NCI-H1092 (cell line): ENCODE measurements at places on chromosomes 3 and 15.

DNA sequence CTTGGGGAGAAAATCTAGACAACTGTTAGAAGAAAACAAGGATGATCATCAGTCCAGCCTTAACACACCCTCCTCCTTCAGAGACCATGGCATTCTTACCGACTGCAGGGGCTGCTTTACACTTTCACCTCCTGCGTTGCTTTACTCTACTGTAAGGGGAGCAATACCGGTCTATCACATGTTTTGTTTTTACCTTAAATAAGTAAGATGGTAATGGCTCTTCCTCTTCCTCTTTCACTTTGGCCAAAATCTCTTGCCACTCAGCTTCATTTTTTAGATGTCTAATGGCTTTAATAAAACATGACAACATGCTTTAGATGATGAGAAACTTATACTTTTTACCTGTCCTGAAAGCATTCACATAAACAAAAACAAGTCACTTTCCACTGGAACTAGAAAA lies 33.4 kb upstream of the STIMATE start:
- DNase-seq = no peak

DNA sequence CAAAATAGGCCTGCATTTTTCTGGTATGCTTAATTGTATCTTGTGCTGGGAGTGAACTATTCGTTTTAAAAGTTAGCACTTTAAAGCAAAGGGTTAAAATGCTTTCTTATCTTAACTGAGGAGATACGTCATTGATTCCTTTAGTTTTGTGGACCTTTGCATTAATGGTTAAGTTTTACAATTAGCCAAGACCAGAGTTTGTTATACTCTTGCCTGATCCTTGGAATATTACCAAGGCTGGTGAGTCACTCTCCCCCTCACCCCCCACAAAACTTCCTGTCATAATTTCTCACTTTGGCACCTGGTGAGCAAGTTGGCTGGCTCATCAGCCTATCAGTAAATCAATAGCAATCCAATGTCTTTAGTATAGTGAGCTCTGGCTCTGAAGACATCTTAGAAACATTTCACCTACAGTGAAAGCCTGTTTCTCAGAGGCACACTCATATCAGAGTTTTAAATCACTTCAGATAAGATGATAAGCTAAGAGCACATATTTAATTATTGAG lies 26.7 kb downstream of the SLC2A2 start:
- DNase-seq = no peak

GRCh38 chr15:31824024-31824423 lies 206.3 kb upstream of the CHRNA7 start:
- no peak for DNase-seq

- DNase-seq = no peak
Observed at GRCh38 chr3:57335283-57335938, 42.9 kb upstream of the ASB14 start.

- DNase-seq = no peak
Observed at GRCh38 chr3:183981990-183982644, 35.6 kb downstream of the ABCC5 start.

GRCh38 chr3:7307410-7307809 lies 446.5 kb downstream of the GRM7 start:
- DNase-seq = no peak

DNA sequence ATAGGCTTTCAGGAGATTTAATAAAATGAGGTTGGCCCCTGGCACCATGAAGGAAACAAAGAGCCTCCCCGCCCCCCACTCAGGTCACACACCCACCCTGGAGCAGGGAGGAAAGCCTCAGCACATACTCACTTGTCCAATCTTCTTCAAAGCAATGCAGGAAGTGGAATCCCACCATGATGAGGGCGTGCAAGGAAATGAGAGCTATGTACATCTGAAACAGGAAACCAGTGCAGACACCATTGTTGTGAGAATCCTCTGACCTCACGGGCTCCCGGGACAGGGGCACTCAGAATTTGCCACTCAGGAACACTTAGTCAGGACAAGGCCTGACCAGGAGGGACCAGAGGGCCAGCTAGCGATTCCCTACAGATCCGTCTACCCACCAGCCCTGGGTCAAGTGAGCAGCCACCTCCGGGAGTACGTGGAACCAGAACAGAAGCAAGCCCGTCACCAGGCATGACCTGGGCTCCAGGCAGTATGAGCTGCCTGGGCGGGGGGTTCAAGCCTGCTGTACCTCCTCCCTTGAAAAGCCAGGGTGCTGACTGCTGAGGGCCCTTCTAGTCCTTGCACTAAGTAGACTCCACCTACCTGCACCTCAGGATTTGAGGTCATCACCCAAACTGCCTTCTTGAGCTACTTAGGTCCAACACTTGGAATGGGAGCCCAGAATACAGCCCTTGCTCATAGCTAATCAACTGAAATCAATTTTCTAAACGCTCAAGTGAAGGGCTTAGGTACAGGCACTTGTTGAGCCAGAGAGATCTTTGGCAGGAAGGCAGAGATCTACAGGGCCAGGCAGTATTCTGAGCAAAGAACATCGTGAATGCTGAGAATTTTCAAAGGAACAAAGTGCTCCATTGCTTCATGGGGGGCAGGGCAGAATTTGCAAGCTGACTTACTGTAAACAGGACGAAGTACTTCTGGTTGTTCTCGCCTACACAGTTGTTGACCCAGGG lies 42.7 kb downstream of the ZDHHC3 start:
- no peak for DNase-seq

- no peak for DNase-seq
Observed at GRCh38 chr3:110454066-110454465, 617.5 kb upstream of the NECTIN3 start.

GRCh38 chr3:187519428-187519890 lies 150.7 kb downstream of the SST start:
- DNase-seq = no peak

DNA sequence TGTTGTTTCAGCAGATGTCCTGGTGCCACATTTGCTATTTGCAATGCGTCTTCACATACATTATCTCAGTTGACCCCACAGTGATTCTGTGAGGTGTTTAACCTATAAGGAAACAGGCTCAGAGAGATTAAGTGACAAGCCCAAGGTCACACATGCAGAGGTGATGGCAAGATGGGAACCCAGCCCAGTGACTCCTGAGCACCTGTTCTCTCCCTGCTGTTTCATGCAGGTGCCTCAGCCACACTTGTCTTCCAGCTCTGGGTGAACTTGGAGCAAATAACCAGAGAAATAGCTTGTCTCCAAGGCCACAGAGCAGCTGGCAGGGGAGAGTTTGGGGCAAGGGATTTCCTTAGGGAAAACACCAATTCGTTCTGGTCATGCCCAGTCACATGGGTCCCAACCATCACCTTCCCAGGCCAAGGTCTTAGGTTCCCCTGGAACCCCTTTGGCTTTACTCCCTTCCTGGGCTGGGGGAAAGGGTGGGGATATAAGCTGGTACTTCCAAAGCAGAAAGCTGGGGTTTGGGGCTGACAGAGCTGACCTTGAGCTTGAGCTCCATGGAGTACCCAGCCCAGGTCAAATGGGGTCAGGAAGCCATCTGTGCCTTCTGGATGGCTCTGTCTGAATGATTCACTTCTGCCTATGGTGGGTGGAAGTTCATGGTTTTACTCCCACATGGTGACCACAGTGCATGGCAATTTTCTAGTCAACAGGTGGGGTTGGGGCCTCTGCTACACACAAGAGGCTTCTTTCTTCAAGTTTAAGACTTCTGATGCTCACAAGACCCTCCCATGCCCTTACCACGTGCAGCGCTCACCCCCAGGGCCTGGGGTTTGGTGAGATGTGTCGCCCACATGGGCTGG lies 22.4 kb downstream of the LIPC start:
- no peak for DNase-seq

DNA sequence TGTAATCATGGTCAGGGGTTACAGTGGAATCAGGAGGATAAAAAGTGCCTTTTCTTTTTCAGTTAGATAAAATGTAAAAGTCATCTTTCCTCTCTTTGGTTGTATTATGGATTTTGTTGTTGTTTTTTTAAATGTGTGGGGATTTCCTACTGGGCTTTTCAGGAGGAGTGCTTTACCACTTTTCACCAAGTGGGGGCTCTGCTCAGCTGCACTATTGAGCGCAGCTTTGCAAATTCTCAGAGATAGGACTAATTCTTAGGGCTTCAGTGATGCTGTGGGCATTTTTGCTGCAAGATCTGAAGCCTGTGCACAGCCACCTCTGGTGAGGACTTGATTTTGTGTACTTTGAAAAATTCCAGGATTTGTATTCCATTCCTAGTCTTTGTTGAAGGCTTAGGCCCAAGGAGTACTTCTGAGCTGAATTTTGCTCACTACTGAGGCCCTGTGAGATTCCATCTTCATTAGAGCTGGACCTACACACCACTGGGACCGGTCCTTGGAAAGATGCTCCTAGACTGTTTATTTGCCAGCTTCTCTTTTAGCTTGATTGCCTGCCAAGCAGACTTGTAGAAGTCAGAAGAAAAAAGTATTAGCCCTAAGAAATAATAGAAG lies 7.5 kb downstream of the GNB5 start:
- no peak for DNase-seq

DNA sequence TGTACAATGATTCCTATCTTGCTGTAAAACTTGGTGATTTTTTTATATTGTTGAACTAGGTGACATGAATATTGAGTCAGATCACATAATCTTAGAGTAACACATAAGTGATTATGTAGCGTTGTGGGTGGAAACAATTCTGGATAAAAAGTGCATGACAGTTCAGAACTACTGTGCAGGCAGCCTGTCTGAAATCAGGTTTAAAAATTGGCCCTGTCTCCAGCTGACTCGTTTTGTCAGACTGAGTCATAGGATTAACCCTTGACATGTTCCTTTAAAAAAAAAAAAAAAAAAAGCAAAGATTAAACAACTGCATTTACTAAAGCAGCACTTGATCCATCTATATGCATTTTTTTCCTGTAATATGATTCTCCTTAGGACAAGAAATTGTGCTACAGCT lies 160.0 kb upstream of the CGNL1 start:
- no peak for DNase-seq

- DNase-seq = no peak
Observed at GRCh38 chr3:87088430-87088992, 97.6 kb upstream of the VGLL3 start.

DNA sequence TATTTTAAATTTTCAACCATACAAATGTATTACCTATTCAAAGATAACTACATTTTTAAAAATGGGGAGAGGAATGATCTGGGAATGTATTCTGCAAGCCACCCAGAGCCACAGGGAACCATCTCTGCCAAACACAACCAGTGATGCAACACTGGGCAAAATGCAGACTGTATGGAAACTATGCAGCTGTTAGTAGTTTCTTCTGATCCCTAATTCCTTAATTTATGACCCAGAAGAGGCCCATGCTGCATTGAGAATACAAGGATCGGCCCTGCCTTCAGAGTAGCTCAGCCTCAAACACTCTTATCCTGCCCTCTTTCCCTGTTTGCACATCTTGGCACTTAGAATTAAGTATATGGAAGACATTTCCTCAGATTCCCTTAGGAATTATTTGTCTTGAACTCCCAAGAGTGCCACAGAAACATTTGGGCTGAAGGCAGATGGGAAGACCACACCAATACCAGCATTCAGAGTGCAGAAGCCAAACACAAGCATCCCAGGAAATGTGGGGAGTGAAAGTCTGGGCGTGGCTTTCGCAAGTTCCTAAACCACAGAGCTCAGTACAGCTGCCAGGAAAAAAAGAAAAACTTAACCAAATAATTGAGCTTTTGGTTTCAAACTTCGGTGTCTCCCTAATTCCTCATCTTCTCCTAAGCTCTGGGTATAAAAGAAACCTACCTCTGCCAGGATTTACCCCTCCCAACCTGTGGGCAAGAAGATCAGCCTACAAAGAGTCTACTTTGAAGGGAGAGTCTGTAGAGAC lies 5.3 kb downstream of the SNUPN start:
- no peak for DNase-seq

GRCh38 chr15:91787198-91787597 lies 66.3 kb upstream of the SLCO3A1 start:
- DNase-seq = no peak

GRCh38 chr3:188796122-188796631 lies 375.6 kb upstream of the TPRG1 start:
- no peak for DNase-seq

DNA sequence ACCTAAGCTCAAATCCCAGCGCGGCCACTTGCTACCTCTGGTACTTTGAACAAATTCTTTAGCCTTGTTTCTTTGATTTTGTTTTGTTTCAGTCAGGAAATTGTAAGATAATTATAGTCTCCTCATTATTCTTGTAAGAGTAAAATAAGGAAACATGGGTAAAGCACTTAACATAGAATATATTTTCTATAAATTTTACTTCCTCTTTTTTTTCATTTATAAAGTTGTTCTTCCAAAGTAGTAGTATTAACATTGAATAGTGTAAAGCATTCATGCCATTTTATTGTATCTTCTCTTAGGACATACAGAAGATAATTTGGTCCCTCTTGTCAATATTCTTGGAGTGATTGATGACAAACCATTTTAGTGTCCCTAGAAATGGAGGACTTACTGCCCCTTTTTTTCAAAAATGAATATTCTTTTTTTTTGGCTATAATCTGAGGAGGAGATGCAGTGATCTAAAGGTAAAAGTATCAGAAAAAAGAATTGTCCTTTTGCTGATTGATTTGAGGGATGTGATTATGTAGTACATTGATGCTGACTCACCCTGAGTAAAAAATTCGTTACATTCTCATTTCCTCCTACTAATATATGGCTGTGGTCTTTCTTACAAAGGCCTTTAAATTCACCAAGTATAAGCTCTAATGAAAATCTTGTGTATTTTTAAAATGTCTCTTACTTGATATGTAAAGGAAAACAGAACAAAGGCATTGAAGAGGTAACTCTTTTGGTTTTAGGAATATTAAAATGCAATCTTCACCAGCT lies 51.0 kb downstream of the ALCAM start:
- no peak for DNase-seq

DNA sequence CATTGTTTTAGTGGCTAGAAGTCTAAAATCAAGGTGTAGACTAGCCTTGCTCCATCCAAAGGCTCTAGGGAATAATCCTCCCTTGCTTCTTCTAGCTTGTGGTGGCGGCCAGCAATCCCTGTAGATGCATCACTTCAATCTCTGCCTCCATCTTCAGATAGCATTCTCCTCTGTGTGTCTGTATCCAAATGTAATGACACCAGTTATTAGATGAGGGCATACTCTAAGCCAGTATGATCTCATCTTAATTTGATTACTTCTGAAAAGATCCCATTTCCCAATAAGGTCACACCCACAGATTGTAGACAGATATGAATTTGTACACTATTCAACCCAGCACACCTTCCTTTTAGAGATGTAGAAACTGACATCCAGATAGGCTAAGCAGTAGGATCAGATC lies 334.5 kb upstream of the KCNMB2 start:
- DNase-seq = no peak

DNA sequence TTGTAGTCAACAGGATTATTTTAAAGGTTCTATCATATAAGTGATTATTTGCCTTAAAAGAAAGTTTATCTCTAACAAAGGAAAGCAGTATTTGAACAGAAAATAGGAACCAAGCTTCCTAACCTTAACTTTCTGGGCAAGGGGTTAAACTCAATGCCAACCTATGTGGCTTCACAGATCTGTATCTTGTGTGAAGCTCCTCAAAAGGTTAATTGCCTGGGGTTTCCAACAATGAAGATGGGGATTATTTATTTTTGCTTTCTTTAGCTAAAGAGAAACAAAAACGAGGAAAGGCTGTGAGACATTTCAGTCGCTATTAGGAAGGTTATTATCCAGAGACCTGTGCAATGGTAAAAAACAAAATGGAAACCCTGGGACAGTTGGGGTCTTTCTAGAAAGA lies 1.1 kb upstream of the WDR82 start:
- no peak for DNase-seq
